Testis (tissue), 5 donors: ENCODE measurements at places on chromosomes 3 and 15. TPM values are rescaled to one million over a fixed set of nuclear protein-coding genes. Genes with fewer than 3 reads are reported as not detected.
A peak's percentile ranks its signal among the peaks of the same experiment; 100 is the strongest.

C2CD4A gene
- 0.12 TPM for total RNA-seq

GRCh38 chr3:190865828-190866227 is 3.3 kb upstream of the GMNC start:
- no peak overlapping the region for H3K27ac ChIP-seq
- no peak for DNase-seq
- no peaks in the 10 kb centered on the region for H3K36me3 ChIP-seq
- H3K4me3 ChIP-seq = no peak overlapping the region

DNA sequence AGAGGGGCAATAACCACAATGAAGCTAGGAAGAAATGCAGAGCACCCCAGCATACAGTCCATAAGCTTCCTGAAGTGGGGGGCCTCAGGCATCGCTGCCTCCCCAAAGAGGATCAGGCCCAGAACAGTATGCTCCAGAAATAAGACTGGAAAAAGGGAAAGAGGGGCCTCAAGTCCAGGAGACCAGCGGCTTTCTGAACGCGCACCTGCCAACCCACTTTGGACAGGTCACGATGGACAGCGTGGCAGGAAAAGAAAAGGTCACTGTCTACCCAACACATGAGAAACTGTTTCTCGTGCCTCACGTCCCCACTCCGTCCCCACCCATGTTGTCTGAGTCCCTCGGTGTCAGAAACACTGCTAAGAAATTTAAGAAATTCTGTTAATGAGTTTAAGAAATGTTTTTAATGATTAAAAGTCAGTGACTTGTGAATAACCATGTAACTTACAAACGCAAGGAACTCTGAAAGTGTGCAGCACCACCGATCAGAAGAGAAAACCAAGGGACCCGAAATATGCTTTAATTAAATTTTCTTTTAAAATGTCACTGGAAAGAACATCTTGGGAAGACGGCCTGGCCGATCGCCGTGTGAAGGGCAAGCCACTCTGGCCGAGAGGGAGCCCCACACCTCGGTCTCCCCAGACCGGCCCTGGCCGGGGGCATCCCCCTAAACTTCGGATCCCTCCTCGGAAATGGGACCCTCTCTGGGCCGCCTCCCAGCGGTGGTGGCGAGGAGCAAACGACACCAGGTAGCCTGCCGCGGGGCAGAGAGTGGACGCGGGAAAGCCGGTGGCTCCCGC is 1.7 kb upstream of the PPARG start:
- peak overlapping the region; percentile 71 for H3K4me3 ChIP-seq
- no peaks in the 10 kb centered on the region for H3K36me3 ChIP-seq
- no peaks in the 10 kb centered on the region for H3K27me3 ChIP-seq

GRCh38 chr3:186471771-186472170 is 72.4 kb downstream of the CRYGS start:
- peaks cover under 1% of the 10 kb centered on the region for H3K4me1 ChIP-seq
- no peak overlapping the region for H3K4me3 ChIP-seq
- H3K27ac ChIP-seq = no peak overlapping the region
- H3K27me3 ChIP-seq = no peaks in the 10 kb centered on the region
- H3K36me3 ChIP-seq = no peaks in the 10 kb centered on the region

GJD2 gene
- total RNA-seq = 0.16 TPM

CYP1A2 gene
- total RNA-seq = 0.12 TPM
